ENCODE measurements at places on chromosomes 5 and 9.

DNA sequence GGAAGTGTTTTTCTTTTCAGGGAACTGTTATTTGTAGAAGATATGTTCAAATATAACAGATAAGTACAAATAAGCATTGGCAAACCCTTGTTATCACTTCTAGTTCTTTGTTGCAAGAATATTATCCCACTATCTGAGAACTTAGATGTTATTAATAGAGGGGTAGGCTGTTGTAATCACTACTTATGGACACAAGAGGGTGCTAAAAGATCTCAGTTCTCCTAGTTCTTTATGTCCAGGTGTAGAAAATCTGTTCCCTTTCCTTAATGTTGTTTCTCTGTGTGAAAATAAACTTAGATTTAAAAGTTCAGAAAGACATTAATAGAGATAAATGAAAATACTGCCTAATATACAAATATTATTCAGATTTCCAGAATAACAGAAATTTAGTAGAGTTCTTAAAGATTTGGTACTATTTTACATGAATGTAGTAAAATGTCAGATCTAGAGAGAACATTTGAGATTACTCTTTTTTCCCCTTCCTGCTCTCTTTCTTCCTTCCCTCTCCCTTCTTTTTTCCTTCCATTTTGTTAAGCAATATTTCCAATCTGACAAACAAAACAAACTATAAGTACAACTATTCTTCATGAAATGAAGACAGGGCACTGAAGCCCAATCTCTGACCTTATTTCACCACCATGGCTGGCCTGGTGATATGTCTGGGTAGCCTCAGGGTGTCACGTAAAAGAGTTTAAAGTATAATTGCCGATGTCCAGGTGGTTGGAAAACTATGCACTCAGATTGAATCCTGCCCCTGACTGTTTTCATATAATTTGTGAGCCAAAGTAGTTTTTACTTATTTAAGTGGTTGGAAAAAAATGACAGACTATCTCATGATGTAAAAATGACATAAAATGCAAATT is 43.6 kb upstream of the C5orf46 start:
- no peak for DNase-seq

DNA sequence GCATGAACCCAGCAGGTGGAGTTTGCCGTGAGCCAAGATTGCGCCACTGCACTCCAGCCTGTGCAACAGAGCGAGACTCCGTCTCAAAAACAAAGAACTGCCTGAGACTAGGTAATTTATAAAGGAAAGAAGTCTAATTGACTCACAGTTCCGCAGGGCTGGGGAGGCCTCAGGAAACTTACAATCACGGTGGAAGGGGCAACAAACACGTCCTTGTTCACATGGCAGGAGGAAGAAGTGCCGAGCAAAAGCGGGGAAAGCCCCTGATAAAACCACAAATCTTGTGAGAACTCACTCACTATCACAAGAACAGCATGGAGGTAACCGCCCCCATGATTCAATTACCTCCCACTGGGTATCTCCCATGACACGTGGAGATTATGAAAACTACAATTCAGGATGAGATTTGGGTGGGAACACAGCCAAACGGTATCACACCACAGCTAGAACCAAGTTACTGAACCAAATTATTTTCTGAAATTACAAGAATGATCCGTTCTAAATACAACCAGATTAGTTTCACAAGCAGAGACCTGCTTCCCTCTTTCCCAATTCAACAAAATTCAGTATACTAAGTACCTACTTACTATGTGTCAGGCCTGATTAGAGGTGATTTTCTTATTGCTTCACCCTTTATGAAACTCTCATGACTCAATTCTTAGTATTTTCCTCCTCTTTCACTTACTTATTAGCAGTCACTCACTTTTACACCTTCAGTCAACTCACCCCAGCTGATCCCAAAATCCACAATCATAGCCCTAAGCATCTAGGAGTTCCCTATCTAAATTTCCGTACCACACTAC is 8.4 kb downstream of the UBTD2 start:
- DNase-seq, result no peak

DNA sequence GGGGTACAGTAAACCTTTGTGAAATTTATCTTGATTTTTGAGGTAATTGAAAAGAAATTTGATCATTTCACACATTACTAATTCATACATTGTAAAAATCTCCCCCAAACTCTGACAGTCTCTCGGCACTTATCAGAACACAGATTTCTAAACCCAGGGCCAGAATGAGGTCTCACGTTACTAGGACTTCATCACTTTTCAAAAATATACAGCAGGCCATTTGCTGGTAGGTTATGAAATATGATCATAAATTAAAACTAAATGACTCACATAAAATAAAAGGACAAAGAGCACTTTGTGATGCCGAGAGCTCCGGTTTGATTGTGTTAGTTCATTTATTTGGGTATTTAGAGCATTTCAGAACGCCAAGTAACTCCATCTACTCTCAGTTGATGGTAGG is 17.0 kb downstream of the MSX2 start:
- no peak for DNase-seq

- DNase-seq, result no peak
Observed at GRCh38 chr5:82798676-82799075, 278.5 kb downstream of the TMEM167A start.

GRCh38 chr5:73797132-73797510 is 171.1 kb downstream of the ARHGEF28 start:
- no peak for DNase-seq

- DNase-seq, result no peak
Observed at GRCh38 chr5:176534640-176535039, 2.6 kb downstream of the RNF44 start.

DNA sequence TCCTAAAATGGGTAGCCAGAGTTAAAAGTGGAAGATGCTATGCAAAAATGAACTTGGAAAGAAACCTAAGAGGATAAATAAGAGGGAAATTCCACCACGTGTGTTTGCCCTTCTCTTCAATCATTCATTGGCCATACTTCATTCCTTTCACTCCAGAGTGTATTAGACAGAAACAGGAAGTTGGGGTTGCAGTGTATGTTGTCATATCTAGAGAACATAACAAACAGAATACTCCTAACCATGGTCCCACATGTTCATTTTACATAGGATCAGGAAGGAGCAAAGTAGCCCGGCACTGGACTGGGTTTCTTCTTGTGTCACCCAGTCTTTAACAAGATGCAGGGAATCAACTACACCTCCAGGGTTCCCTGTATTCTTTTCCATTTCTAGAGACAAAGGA is 7.6 kb upstream of the GPBP1 start:
- no peak for DNase-seq

DNA sequence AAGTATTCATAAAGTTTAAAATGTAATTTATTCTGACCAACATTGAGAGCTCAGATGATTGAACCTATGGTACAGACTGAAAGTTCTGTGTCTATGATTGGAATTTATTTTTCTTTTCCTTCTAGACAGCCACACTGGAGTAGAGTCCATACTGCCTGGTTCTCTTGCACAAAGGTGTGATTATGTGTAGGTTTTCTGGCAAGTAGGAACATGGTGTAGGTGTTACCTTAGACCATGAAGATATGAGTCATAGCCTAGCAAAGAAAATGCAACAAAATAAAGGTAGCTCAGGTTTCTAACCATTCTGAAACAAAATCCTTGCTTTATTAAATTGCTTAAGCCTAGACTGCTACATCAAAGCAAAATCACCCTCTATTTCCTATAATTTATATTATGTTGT is 143.4 kb downstream of the CDH12 start:
- DNase-seq, result no peak
